NCI-H1417 (cell line): ENCODE measurements at places on chromosomes 3 and 15.
A peak's percentile ranks its signal among the peaks of the same experiment; 100 is the strongest.

GRCh38 chr3:49715611-49716121, 3.8 kb downstream of the AMIGO3 start:
- DNase-seq = no peak

GRCh38 chr15:37818152-37818677, 116.2 kb upstream of the TMCO5A start:
- peak; percentile 2 for DNase-seq

GRCh38 chr3:6228958-6229683, 631.8 kb upstream of the GRM7 start:
- DNase-seq = no peak

DNA sequence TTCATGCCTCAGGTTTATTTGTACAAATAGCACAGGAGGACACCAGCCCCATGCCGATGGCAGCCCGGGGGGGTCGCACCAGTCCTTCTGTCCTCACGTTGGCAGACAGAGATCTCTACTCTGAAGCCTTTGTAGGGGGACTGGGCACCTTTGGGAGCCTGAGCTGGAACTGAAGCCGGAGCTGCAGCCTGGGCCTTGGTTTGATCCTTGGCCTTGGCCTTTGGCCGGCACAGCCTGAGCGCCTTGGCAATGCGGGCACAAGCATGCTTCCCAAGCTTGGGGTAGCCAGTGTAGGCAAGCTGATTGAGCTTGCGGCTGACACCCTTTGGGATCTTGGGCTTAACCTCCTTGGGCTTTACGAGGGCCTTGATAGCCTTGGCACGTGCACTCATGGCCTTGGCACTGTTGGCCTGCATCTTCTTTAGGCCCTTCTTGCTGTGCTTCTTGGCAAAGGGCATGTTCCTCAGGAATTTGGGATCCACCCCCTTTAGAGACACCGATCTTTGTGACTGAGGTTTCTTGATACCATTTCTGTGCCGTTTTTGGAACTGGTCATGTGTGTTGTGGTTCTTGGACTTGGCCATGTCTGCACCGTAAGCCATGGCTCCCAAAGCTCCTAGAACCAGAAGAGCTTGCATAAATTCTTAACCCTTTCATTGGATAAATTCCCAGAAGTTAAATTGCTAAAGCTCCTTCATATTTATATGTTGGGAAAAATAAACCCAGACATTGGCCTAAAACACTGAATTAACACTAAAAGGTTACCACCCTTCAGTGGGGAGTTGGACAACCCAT, 33.4 kb upstream of the UACA start:
- DNase-seq = no peak

- DNase-seq = no peak
These were observed 2.7 kb upstream of the CACNA2D2 start for GRCh38 chr3:50506169-50506568.

DNA sequence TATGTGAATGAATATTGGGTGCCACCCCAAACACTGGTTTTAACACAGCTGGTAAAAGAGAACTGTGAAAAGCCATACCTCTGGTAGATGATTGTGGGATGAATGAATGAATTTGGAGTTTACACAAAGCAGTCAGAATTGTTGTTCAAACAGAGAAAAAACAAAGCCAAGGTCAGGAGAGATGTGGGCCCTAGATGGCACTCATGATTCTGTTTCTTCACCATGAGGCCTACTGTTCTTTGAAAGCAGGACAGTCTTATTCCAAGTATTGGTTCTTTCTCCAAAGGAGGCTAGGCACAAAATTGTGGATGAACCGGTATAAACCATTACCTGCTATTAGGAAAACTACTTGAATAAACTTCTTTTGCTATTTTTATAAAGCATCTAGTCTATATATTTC, 97.6 kb downstream of the SAMMSON start:
- no peak for DNase-seq

DNA sequence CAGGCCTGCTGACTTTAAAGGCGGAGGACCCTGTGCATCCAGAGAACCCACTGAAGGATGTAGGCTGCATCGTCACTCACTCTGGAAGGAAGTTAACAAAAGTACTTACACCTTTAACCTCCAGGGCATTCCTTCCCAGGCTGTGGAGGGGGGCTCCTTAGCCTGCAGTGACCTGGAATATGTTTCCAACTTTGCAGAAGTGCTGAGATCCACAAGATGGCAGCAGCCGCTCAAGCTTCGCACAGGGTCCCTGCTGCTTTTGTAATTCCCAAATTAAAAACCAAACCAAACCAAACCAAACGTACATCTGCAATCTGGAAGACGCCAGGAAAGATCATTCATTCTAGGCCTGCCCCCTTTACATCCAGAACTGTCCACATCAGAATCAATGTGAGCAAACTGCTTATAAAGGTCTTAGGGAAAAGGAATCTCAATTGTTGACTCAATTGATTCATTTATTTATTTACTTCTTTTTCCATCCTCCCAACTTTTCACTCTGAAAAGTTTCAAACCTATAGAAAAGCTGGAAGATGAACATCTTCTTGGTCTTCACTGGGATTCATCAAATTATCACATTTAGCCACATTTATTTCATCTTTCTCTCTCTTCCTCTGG, 70.5 kb upstream of the KLHL25 start:
- peak; percentile 77 for DNase-seq

GRCh38 chr3:7315037-7315436, 454.1 kb downstream of the GRM7 start:
- DNase-seq = no peak

GRCh38 chr15:55118344-55118870, 78.3 kb downstream of the RSL24D1 start:
- no peak for DNase-seq

- DNase-seq = no peak
These were observed 53.1 kb downstream of the SLC4A7 start for GRCh38 chr3:27431116-27431515.

DNA sequence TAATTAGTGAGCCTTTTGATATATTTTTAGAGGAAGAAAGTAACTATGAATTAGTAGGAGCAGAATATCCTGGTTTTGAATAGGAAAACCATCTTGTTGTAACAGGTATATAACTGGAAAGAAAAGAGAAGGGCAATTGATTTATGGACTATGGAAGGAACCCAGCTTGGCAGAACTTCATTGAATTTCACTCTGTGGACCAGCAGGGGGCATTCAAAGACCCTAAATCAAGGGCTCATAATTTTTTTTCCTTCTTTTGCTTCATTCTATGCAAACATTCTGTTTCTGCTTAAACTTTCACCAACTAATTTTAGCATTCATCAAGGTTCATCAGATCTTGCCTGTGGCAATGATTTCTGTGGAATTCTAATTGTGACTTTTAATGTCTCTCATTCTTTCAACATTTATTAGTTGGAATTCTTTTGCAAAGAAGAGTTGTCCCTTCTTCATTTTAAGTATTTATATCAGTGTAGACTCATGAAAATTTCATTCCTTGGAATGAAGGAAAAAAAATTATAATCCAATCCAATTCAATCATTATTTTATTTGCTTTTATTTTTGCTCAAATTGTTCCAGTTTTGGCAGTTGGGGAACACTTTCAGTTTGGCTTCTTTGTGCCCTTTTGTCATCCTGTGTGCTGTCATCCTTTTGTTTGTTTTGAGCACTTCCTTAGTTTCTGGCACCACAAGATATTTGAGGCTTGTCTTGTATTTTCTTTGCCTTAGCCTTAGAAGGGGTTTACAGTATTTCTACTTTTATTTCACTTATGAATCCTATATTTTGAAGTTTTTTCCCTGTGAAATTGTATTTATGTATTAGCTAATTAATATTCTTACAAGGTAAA, 30.4 kb downstream of the NXPE3 start:
- DNase-seq = no peak

GRCh38 chr15:92812271-92812670, 87.9 kb upstream of the CHD2 start:
- peak; percentile 55 for DNase-seq

DNA sequence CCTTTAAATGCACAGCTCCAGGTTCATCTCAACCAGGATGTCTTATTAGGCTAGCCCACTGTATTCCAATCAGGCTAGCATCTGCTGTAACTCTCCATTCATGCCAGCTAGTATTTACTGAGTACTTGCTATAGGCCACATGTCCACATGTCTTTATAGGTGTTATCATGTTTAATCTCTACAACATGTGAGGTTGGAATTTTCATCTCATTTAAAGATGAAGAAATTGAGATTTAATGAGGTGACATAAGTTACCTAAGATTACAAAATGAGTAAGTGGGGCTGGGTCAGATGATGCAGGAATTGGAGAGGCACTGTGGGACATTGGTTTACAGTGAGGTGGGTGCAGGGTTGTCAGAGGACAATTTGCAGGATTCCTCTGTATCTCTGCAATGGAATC, 2.9 kb downstream of the IFT122 start:
- DNase-seq = no peak

DNA sequence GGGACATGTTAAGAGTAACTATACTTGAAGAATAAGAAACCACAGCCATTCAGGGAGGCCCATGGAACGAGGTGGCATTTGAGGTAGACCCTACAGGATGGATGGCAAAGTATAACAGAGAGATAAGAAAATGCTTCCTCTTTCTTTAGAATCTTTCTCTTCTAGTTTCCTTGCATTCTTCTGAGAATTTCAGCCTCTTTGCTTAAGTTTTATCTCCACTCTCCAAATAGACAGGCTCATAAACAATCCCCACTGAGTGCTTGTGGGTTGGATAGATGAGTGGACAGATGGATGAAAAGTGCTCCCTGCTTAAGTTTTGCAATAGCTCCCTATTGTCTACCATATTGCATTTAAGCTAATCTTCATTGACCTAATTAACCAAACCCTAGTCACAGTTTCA, 103.7 kb downstream of the MEX3B start:
- no peak for DNase-seq

DNA sequence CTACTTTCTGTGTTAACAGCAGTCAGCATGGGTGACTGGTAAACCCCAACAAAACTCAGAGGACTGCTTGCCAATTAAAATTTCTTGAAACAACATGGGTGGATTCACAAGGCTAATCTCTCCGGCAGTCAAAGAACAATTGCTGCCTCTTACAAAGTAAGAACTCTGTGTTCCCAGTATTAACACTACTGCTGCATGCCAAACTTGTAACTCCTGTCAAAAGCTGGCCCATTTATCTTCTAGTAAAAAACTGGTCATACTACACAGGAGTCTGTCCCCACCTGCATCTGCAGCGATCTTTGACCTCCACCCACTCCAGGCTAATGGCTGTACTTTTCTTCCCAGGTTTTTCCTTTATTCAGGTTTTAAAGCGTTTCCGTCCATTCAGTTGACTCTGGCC, 8.7 kb upstream of the ZNF589 start:
- DNase-seq = no peak

DNA sequence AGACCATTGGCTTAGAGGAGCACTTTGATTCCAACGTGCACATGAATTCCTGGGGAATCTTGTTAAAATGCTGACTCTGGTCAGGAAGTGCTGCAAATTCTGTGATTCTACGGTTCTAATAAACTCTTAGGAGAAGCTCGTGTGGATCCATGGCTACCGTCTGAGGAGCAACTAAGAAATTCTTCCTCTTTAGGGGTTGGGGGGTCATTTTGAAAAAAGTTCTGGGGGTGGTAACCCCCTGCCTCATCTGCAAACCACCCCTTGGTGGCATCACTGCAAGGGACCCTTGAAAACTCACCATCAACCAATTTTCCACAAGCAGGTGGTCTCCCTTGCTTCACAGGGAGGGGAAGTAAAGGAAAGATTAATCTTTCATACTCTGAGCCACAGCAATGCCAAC, 52.2 kb upstream of the IGF1R start:
- no peak for DNase-seq

GRCh38 chr15:79076661-79077060, 13.9 kb downstream of the RASGRF1 start:
- no peak for DNase-seq

GRCh38 chr15:85606738-85607137, 188.0 kb downstream of the KLHL25 start:
- no peak for DNase-seq

GRCh38 chr3:197532388-197532787, 23.4 kb downstream of the BDH1 start:
- no peak for DNase-seq

DNA sequence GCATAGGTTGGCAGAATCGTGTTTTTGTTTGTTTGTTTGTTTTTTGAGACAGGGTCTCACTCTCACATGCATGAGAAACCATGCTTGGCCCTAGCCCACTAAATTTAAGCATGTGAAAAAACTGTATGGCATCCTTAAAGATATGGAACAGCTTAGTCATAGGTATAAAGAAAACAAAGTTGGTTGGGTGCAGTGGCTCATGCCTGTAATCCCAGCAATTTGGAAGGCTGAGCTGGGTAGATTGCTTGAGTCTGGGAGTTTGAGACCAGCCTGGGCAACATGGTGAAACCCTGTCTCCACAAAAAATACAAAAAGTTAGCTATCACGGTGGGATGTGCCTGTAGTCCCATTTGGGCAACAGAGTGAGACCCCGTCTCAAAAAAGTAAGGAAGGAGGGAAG, 25.2 kb downstream of the EXD1 start:
- no peak for DNase-seq

GRCh38 chr3:136197159-136197793, 1.1 kb upstream of the MSL2 start:
- DNase-seq = peak; percentile 14

DNA sequence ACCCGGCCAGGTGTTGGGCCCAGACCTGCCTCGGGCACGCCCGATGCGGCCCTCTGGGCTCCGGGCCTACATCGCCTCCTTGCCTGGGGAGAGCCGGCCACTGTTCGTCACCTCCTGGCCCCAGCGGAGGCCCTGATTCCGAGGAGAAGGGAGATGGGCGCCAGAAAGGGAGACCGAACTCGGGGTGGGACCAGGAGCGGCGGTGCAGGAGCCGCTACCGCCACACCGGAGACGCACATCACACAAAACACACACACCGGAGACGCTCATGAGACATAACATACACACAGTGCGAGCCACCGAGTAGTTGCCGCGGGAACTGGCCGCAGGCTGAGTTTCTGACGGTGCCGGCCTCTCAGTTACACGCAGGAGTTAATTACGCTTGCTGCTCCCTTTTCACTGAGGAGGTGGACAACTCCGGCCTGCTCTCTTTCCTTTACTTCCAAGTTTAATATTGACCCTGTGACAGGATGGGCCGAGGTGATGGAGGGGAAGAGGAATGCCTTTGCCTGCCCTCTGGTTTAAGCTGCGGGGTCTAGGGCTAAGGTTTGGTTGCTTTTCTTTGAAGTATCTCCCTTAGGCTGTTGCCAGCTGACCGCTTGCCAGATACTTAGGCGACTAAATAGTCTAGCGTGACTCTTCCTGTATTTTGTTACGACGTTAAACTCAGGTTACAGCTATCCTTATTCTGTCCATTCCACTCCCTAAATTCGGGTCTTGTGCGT, 570 bp downstream of the PCNP start:
- DNase-seq = peak; percentile 89

DNA sequence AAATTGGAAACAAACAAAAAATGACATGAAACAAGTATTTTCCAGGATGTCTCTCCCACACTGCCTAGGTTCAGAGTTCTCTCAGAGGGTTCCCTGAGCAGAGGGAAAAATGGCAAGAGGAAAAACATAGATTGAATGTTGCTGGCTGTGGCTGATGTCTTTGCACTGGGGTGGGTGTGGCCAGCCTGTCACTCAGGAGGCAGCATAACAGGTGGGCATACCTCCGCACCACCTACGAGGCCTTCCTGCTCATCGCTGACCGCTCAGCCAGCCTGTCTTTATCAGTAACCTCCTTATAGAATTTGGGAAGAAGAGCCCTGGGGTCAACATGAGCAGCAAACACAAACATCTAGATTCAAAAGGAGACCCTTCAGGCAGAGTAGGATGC, 216.6 kb upstream of the UMPS start:
- DNase-seq = no peak

GRCh38 chr15:77032052-77032646, 37.2 kb downstream of the PSTPIP1 start:
- DNase-seq = no peak
